ENCODE measurements at places on chromosomes 7 and 10.

DNA sequence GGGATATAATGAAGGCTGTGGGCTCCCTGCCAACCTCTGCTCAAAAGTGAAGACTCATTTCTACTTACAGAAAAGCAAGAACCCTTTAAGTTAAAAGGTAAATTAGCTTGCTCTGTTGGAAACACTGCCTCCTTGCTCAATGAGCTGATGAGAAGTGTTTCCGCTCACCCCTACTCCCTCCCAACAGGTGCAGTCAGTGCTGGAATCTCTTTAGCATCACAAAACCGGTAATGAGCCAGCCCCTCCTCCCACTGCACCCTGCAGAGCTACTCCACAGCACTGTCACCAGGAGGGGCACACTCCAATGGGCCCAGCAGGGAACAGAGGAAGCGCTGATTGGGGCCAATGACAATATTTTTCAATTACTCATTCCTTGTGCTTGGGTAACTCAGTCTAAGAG lies 262.5 kb downstream of the TCERG1L start:
- no peak for DNase-seq

- no peak for DNase-seq
Measured at GRCh38 chr10:78063236-78063635, 29.6 kb downstream of the RPS24 start.

DNA sequence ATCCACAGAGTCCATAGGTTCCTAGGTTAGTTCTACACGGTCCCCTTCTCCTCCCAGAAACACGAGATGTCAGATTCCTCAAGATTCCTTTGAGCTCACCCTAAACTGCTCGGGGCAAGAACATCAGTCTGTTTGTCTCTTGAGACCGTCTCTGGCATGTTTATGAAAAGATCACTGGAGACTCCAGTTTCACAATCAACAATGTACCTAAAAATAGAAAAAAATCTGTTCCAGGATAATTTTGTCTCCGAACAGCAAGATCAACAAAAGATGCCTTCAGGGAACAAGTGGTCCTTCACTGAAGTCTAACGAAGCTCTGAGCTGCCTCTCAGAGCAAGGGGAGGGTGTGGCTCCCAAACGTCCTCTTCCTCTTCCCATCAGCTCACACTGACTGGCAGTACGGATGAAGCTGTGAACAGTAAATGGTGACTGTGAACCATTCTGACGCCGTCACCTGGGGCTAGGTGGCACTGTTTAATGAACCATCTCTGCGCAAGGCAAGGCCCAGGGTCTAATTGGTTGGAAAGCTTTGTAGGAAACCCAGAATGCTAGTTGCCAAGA lies 156.2 kb upstream of the LYZL1 start:
- DNase-seq, result no peak

GRCh38 chr10:35359056-35359455 lies 22.7 kb downstream of the CCNY start:
- DNase-seq, result no peak

DNA sequence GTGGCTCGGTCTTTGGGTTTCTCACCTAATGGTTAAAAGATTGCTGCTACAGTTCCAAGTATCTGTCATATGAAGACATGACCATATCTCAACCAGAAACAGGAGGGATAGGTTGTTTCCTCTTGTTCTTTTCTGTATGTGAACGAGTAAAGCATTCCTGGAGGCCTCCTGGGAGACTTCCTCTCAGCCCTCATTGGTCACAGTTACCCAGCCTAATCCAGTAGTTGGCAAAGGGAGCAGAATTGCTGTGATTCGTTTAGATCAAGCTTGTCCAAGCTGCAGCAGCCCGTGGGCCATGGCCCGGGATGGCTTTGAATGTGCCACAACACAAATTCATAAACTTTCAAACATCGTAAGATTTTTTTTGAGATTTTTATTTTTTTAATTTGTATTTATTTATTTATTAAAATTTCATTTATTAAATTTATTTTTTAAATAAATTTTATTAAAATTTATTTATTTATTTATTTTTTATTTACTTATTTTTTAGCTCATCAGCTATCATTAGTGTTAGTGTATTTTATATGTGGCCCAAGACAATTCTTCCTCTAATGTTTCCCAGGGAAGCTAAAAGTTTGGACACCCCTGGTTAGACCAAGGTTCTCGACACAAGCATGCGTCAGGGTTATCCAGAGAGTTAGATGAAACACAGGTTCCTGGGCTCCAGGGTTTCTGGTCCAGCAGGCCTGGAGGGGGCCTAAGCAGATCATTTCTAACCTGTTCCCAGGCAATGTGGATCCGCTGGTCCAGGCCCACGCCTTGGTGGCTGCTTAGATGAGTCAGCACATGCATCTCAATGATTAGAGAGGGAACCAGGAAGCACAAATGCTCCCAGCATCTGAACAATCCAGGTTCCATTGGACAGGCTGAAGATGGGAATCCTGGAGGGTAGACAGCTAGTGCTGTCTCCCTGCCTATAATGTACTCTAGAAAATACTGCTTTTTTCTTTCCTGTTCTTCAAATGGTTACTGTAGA lies 25.6 kb downstream of the CDC123 start:
- no peak for DNase-seq

DNA sequence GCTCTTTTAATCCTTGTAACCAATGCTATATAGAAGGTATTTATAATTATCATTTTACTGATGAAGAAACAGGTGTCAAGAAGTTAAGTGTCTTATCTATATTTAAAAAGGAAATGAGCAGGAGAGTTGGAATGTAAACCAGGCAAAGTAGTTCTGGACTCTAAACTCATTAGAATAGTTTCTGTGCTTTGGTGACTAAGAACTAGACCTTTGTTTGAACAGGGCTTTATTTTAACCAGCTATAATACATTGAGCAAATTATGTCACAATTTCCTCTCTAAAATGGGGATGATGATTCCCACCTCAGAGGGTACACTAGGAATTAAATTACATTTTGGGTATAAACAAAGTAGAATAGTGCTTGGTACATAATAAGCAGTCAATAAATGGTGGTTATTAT lies 236.0 kb downstream of the MAGI2 start:
- no peak for DNase-seq

- DNase-seq, result peak; percentile 64
Measured at GRCh38 chr10:63083904-63084689, 49.0 kb upstream of the NRBF2 start.

DNA sequence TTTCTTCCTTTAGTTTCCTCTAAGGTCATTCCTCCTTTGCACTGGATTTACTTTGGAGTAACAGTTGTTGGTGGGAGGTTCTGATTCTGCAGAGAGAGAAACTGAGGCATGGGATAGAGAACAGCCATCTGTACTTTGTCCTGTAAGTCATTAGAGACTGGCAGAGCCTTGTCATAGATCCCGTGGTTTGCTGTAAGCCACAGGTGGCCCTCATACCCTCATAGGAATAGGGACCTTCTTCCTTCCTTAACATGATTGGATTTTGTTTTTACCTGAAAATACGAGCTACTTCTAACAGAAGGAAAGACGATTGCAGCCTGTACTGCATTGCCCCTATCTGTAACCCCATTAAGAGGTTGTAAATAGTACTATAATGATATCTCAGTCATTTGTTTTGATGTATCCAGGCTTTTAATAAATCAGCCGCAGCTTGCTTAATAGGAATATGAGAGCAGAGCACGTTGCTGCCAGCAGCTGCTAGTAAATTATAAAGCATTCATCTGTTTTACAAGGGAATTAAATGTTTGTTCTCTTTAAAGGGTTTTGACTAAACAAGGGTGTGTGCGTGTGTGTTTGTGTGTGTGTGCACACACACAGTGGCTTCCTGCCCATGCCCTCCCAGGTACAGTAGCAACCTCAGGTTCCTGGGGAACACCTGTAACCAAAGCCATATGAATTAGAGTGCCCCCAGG lies 249.8 kb downstream of the AUTS2 start:
- no peak for DNase-seq

- no peak for DNase-seq
Measured at GRCh38 chr7:785416-785815, 46.9 kb upstream of the SUN1 start.

GRCh38 chr7:113784316-113784715 lies 134.5 kb downstream of the PPP1R3A start:
- no peak for DNase-seq

- no peak for DNase-seq
Measured at GRCh38 chr10:53003094-53003493, 230.5 kb upstream of the MBL2 start.

DNA sequence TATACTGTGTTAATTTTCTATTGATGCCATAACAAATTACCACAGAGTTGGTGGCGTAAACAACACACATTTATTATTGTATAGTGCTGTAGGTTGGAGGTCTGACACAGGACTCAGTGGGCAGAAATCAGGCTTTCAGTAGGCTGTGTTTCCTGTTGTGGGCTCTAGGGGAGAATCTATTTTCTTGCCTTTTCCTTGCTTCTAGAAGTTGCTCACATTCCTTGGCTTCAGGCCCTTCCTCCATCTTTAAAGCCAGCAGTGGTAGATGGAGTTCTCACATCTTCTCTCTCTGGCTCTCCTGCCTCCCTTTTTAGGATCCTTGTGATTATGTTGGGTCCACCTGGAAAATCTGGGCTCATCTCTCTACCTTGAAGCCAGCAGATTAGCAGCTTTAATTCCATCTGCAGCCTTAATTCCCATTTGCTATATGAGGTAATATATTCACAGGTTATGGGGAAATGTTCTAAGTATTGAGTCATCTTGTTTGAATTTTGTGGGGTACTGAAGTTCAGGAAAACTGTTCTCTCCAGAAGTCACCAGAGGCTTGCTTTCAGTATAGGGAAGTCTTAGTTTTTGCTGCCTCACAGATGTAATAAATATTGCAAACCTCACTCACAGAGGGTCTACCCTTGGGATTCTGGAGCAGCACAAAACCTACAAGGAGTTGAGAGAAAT lies 38.9 kb downstream of the CCNY start:
- DNase-seq, result no peak

DNA sequence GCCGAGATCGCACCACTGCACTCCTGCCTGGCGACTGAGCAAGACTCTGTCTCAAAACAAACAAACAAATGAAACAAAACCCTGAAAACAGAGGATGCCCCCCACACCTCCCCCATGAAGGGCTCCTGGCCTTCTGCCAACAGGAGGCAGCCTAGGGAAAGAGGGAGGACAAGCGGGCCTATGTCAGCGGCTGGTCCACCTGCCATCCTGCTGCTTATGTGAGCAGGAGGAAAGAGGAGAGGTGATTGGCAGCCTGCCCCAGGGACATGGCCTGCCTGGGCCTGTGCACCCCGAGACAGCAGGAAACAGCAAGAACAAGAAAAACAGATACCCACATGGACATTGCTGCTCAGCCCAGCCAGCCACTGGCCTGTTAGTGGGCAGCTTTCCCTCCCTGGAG lies 9.1 kb upstream of the ZNF316 start:
- DNase-seq, result no peak

DNA sequence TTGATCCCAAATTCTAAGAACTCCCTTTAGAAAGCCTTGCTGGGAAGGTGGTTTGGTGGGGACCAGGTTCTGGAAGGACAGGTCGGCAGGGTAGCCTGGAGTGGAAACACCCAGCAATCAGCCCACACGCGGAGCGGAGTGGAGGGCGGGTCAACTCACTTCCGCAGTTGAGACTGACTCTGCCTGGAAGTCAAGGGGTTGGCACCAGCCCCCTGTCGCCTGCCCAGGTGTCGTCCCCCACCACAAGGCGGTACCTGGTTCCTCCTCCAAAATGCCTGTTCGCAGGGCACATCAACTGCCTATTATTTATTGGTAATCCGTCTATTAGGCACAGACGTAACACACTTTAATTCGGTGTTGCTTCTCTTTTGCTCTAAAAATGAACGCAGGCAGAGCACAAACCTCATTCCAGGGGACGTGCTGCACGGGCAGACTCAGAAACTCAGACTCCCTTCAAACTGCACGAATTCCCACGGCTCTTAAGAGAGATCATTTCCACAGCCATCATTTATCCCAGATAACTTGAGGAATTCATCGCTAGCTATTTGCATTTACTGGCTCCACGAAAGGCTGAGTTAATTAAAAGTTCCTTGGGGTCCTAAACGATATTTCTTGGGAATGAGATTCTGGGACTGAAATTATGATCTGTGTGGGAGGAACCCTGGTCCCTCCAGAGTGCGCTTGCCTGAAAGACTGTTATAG lies 248.2 kb upstream of the PPP2R2D start:
- no peak for DNase-seq

DNA sequence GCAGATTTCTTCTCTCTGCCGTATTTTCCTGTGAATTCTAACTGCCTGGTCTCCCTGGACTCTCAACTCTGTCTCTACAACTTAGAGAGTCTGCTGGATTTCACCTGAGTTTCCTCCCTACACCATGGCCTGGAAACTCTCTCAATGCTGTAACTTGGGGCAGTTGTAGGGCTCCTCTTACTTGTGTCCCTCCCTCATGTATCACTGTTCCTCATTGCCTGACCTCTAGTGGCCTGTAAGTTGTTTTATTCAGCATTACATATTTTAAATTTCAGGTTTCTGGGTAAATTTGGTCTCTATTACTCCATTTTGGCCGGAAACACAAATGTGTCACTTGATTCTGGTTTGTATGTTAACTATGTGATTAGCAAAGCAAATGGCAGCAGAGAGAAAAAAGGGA lies 70.9 kb downstream of the DYNC1I1 start:
- DNase-seq, result no peak
